ENCODE measurements at places on chromosomes 12 and 14. TPM values are rescaled to one million over a fixed set of nuclear protein-coding genes. Genes with fewer than 3 reads are reported as not detected.

DNA sequence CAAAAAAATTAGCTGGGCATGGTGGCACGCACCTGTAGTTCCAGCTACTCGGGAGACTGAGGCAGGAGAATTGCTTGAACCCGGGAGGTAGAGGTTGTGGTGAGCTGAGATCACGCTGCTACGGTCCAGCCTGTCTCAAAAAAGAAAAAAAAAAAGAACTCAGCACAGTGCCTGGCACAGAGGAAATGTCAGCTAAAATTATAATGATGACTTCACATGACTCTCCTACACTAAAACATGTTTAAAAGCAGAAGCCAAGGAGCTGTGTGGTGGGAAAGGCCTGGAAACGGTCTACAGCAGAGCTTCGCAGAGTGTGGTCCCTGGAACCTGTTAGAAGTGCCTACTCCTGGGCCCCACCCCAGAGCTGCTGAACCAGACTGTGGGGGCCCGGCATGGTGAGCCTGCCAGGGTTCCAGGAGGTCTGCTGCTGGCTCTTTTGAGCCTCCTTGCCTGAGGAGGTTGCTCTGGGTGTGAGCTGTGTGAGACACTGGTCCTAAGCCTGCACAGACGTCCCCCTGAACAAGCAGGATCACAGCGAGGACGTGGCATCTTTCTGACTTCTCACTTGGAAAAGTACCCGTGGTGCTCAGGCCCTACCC is 28.1 kb downstream of the TCHP start:
- no peak overlapping the region for H3K27ac ChIP-seq
- no peak for DNase-seq
- no peaks in the 10 kb centered on the region for H3K4me1 ChIP-seq
- H3K4me3 ChIP-seq: no peak overlapping the region
- H3K27me3 ChIP-seq: no peaks in the 10 kb centered on the region

GRCh38 chr12:53973236-53974042 is 513 bp downstream of the HOXC11 start:
- peaks cover 100% of the 10 kb centered on the region for H3K27me3 ChIP-seq
- H3K27ac ChIP-seq: no peak overlapping the region
- no peak for DNase-seq
- H3K36me3 ChIP-seq: no peaks in the 10 kb centered on the region

GRCh38 chr14:99391671-99392070 is 89.0 kb downstream of the SETD3 start:
- H3K27me3 ChIP-seq: no peaks in the 10 kb centered on the region
- DNase-seq: no peak
- no peak overlapping the region for H3K4me3 ChIP-seq
- H3K36me3 ChIP-seq: no peaks in the 10 kb centered on the region

DNA sequence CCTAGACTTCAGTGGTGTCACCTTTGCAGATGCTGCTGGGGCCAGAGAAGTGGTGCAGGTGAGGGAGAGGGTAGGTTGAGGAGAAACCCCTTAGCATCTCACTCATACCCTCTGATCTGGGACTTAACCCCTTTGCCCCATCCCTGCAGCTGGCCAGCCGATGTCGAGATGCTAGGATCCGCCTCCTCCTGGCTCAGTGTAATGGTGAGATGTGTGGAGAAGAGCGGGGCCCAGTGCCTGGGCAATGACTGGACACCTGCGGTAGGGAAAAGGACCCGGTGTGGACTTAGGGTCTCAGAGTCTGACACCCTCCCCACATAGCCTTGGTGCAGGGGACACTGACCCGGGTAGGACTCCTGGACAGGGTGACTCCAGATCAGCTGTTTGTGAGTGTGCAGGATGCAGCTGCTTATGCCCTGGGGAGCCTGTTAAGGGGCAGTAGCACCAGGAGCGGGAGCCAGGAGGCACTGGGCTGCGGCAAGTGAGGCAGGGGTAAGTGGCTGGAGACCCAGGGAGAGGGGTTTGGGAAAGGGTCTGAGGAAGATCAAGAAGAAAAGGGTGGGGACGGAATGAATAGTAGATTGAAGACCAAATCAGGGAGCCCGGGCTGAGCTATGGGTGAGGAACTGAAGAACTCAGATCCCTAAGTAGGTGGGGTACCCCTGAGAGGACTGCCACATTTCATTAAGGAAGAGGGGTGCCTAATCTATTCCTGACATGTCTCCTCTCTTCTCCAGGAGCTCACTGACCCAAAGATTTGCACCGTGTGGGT is 7.6 kb downstream of the B4GALNT1 start:
- H3K27me3 ChIP-seq: peaks cover 100% of the 10 kb centered on the region
- H3K4me1 ChIP-seq: peaks cover 8% of the 10 kb centered on the region
- no peak overlapping the region for H3K4me3 ChIP-seq
- no peak for DNase-seq

DNA sequence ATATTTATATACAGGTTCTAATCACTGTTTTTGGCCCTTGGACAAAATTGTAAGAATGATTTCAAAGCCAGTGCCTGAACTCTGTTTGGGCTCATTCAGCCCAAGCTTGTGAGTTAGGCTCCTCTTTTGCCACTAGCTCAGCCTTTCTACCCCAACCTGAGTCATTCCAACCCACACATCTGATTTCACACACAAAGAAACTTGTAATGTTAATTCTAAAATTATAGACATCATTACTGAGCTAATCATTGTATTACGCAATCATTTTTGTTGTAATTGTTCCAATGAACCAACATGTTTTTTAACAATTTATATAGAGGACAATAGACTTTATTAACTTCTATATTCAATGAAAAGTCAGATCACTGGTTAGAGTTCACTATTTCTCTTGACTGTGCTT is 441.1 kb downstream of the ETNK1 start:
- no peak for DNase-seq
- no peaks in the 10 kb centered on the region for H3K36me3 ChIP-seq
- H3K4me3 ChIP-seq: no peak overlapping the region
- H3K4me1 ChIP-seq: no peaks in the 10 kb centered on the region

GRCh38 chr12:730550-730949 is 21.8 kb upstream of the WNK1 start:
- no peaks in the 10 kb centered on the region for H3K27me3 ChIP-seq
- H3K27ac ChIP-seq: no peak overlapping the region
- H3K36me3 ChIP-seq: no peaks in the 10 kb centered on the region
- no peak for DNase-seq

GRCh38 chr14:102501751-102502315 is 7.7 kb downstream of the ANKRD9 start:
- no peak overlapping the region for H3K4me3 ChIP-seq
- no peaks in the 10 kb centered on the region for H3K4me1 ChIP-seq
- no peaks in the 10 kb centered on the region for H3K36me3 ChIP-seq
- H3K27me3 ChIP-seq: no peaks in the 10 kb centered on the region

- no peak overlapping the region for H3K4me3 ChIP-seq
- H3K4me1 ChIP-seq: peaks cover 16% of the 10 kb centered on the region
- no peaks in the 10 kb centered on the region for H3K36me3 ChIP-seq
- H3K27ac ChIP-seq: no peak overlapping the region
Observed at GRCh38 chr14:104293851-104294627, 155.7 kb downstream of the KIF26A start.

DNA sequence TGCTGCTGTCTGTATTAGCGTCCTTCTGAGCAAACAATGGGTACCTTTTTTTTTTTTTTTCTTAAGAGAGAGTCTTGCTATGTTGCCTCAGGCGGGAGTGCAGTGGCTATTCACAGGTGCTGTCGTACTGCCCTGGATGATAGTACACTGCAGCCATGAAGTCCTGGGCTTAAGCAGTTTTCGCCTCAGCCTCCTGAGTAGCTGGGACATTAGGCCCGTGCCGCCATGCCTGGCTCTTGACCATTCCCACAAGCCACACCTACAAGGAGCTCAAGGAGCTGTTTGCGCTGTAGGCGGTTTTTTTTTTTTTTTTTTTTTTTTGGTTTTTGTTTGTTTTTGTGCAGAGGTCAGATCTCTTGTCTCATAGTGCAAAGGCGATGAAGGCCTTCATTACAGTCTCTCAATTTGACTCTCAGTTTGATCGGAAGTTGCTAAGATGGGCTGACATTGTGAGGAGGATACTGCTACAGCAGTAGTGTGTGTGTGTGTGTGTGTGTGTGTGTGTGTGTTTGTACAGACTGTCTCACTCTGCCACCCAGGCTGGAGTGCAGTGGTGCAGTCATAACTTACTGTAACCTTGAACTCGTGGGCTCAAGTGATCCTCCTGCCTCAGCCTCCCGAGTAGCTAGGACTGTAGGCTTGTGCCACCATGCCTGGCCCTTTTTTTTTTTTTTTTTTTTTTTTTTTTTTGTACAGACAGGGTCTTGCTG is 34.2 kb downstream of the TRAF3 start:
- no peaks in the 10 kb centered on the region for H3K36me3 ChIP-seq
- H3K4me3 ChIP-seq: no peak overlapping the region

DNA sequence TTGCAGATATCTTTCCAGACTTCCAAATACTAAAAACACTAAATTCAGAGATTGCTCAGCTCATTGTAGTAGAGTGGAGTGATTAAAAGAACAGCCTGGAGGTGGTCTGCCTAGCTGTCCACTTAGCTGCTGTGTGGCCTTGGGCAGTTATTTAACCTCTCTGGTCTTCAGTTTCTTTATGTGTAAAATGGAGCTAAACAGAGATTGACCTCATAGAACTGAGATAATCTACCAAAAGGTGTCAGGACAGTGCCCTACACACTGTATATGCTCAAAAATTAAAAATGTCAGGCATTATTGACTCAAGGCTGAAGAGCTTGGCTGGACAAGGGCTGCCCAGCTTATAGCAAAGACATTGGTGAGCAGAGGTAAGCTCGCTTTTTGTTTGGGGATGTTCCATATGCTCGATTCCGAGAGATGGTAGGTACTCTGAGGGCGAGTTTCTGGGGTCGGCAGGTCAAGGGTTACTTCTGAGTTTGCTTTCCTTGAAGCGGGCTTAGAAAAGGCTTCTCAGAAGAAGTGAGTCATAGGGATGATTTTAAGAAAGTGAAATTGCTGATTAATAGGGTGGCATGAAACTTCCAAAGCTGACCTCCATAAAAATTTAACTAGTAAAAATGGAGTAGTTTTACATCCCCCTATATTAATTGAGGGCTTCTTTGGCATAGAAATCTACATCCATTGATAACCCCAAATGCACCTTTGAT is 107.5 kb downstream of the GPATCH2L start:
- no peaks in the 10 kb centered on the region for H3K36me3 ChIP-seq

- DNase-seq: no peak
- H3K4me1 ChIP-seq: no peaks in the 10 kb centered on the region
- H3K27ac ChIP-seq: no peak overlapping the region
- H3K36me3 ChIP-seq: no peaks in the 10 kb centered on the region
Observed at GRCh38 chr14:51933191-51933590, 56.2 kb upstream of the RTRAF start.

- H3K36me3 ChIP-seq: no peaks in the 10 kb centered on the region
- H3K4me3 ChIP-seq: no peak within 1 kb of the TSS
- H3K27me3 ChIP-seq: no peaks in the 10 kb centered on the region
- H3K4me1 ChIP-seq: peaks cover 31% of the 10 kb centered on the region
- no peak within 1 kb of the TSS for H3K27ac ChIP-seq
- DNase-seq: peak; percentile 46
Observed at GRCh38 chr12:10802587-10802986, at the start of gene TAS2R7. Gene TAS2R7 (minus strand): TSS chr12:10802627. CDS start chr12:10802570, 57 bp downstream.

DNA sequence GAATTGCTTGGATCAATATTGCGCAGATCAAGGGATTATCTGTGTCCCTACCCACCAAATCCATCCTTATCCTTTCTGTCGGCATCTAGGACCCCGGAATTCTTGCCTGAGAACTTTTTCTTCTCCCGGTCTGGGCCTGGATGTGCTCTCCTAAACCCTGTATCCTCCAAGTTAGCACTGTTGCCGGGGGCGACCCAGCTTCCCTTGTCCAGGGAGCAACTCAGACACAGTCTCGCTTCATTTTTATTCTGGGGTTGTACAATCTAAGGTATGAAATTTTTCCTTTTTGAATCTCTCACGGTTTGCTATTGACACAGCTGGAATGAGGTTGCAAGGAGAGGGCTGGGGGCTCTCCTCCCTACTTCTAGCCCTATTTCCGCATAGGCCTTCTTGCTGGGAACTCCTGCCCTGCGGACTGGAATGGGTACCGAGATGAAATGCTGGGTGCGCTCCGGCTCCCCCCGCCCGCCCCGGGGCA is 403 bp upstream of the PNP start:
- no peaks in the 10 kb centered on the region for H3K27me3 ChIP-seq
- H3K36me3 ChIP-seq: no peaks in the 10 kb centered on the region
- DNase-seq: peak; percentile 36
- H3K27ac ChIP-seq: no peak overlapping the region

DNA sequence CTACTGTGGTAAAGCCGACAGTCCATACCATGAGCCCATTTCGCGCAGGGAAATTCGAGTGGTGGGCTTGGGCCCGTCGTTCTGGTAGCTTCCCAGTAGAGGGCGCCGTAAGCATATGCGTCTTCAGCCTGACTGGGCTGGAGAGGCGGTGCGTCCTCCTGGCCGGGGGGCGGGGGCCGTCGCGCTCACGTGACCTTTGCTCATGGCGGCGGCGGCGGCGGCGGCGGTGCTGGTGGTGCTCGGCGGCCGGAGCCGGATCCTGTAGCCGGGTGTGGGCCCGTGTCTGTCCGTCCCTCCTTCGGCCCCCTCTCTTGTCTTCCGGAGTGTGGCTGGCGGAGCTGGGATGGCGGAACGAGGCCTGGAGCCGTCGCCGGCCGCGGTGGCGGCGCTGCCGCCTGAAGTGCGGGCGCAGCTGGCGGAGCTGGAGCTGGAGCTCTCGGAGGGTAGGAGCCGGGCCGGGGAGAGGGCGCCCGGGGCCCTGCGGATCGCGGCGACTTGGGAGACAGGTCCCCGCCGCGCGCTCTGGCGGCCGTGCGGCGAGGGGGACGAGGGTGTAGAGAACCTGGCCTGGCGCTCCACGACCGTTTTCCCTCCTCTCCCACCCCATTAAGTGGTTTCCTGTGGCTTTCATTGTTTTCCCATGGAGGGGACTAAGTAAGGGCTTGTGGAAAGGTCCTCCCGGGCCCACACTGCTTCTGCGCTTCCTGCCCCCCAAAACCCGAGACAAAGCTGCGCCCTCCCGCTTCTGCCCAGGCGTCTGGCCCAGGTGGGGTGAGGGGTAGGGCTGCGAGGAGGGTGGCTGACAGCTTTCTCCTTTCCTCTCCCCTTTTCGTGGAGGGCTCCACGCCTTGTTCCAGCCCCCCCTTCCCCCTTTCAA is at the start of gene DIP2B:
DIP2B (plus strand) TSS at position 188 of the 877 bp plus-strand sequence; CDS start at position 344, 156 bp downstream.
- peak; percentile 97 for DNase-seq
- H3K4me1 ChIP-seq: peaks cover 12% of the 10 kb centered on the region
- H3K27ac ChIP-seq: peak within 1 kb of the TSS; percentile 85
- no peaks in the 10 kb centered on the region for H3K36me3 ChIP-seq
- H3K4me3 ChIP-seq: peak within 1 kb of the TSS; percentile 68
- no peaks in the 10 kb centered on the region for H3K27me3 ChIP-seq

The GUCY2C gene
- not detected for total RNA-seq

The MUCL1 gene
- not detected for total RNA-seq

The BBOF1 gene
- total RNA-seq: 2.0 TPM

The HSPB8 gene
- not detected for total RNA-seq

The PHLDA1 gene
- 1.2 TPM for total RNA-seq
